NCI-H2081 treated with DMSO at 0.1 percent for 48 hours (cell line): ENCODE measurements at places on chromosomes 16 and 17.

GRCh38 chr17:42311240-42312034 is 23.1 kb downstream of the STAT5A start:
- DNase-seq, result no peak

DNA sequence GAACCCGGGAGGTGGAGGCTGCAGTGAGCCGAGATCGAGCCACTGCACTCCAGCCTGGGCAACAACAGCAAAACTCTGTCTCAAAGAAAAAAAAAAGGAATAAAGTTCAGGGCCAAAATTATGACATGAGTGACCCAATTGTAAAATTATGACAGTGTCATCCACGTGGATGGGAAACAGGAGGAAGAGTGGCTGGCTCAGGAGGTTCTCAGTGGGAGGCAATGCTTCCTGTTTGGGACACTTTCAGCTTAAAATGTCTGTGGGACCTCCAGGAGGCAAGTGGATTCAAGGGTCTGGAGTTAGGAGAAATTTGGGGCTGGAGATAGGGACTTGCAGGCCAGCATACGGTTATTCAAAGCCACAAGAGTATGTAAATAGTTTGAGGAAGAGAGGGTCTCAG is 8.0 kb upstream of the STX4 start:
- no peak for DNase-seq

GRCh38 chr17:42062681-42063080 is 12.3 kb upstream of the C17orf113 start:
- no peak for DNase-seq

- no peak for DNase-seq
Observed at GRCh38 chr16:3074860-3075522, 9.6 kb downstream of the IL32 start.

DNA sequence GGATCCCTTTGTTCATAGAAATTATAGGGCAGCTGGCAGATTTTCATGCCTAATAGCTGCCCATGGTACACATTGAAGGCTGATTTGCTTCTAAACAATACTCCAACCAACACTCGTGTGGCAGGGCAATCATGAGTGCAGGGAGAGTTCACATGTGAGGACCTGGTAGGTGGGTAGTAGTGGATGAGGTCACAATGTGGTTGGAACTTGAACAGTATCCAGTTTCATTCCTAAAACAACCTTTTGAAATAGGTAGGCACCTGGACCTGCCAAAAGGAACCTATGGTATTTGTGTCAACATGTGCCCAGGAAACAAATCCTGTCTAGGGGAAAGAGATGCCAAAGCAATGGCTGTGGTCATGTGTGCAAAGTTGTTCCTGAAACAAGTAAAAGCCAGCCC is 32.8 kb downstream of the CCL4 start:
- DNase-seq, result no peak

GRCh38 chr17:65278050-65278819 is 141.1 kb downstream of the RGS9 start:
- no peak for DNase-seq

- no peak for DNase-seq
Observed at GRCh38 chr17:59643159-59644140, 23.8 kb downstream of the CLTC start.

GRCh38 chr17:18141210-18141803 is 32.8 kb downstream of the MYO15A start:
- DNase-seq, result no peak

GRCh38 chr17:32862940-32863339 is 14.0 kb downstream of the MYO1D start:
- no peak for DNase-seq

DNA sequence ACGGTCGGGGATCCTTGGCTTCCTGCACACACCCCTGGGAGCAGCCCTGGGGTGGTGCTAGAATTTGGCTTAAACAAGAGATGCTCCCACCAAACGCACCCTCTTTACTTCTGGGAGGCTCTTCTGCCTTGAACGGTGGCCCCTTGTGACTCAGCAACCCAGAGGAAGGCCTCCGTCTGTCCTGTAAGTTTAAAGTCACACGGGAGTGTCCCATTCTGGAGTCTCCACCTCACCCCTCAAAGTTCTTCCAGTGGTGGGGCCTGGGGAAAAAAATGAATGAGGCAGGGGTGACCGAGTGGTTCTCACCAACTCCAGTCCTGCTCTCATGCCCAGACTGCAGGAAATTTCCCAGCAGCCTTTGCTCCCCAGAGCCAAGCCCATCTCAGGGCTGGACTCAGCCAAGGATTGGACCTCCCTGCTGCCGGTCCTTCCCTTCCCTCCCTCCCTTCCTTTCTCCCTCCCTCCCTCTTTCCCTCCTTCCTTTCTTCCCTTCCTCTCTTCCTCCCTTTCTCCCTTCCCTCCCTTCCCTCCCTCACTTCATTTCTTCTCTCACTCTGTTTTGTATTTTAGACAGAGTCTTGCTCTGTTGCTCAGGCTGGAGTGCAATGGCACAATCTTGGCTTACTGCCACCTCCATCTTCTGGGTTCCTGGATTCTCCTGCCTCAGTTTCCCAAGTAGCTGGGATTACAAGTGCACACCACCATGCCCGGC is 11.4 kb downstream of the ITGAD start:
- DNase-seq, result no peak

DNA sequence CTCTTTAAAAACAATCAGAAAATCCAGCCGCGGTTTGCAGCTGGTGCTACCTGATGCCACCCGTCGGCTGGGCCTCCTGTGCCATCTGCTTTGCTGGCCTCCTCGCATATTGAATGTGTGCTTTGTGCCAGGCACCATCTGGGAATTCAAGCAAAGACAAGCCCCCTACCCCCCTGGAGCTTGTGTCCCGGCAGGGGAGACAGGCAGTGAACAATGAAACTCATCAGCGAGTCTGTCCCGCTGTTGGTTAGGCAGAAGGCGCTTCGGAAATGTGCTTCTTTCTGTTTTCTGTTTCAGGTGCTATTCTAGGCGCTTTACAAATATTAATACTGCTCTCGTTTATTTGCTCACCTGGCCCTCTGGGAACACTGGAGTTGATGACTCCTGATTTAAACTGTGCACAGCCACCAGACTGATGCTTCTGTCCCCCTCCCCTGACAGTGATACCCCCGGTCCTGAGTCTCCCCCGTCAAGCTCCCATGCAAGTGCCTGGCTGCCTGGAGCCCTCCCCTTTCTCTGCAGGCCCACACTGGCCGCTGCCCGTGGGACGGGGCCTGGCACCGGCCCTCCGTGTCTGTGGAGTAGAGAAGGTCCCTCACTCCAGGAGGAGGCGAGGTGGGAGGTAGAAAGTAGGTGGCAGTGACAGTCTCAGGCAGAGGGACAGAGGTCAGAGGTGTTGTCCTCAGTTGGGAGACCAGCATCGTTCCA is 126.1 kb upstream of the PLCG2 start:
- DNase-seq, result peak; percentile 90

DNA sequence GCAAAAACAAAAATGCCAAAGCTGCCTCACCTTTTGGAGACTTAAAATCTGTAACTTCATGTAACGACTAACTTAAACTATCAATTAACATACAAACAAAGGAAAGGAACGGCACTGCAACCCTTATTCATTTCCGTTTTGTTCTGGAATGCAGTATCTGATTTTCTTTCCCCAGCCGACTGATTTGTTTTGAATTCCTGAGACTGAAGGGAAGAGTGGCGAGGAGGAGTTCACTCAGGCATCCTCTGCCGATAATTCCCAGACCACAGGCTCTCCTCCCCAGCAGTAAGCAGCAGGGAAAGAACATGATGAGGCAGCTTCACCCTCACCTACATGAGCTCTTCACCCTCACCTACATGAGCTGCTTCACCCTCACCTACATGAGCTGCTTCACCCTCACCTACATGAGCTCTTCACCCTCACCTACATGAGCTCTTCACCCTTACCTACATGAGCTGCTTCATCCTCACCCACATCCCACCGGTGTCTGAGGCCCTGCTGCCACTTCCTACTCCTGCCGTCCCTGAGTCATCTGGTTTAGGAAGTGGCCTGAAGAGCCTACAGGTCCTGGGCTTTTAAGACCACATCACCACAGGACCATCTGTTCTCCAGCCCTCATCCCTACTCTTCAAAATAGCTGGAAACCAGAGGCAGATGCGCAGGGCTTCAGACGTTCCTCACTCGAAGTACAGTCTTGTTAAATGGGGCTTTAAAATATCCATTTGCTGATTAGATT is 168.0 kb upstream of the RPH3AL start:
- DNase-seq, result no peak

DNA sequence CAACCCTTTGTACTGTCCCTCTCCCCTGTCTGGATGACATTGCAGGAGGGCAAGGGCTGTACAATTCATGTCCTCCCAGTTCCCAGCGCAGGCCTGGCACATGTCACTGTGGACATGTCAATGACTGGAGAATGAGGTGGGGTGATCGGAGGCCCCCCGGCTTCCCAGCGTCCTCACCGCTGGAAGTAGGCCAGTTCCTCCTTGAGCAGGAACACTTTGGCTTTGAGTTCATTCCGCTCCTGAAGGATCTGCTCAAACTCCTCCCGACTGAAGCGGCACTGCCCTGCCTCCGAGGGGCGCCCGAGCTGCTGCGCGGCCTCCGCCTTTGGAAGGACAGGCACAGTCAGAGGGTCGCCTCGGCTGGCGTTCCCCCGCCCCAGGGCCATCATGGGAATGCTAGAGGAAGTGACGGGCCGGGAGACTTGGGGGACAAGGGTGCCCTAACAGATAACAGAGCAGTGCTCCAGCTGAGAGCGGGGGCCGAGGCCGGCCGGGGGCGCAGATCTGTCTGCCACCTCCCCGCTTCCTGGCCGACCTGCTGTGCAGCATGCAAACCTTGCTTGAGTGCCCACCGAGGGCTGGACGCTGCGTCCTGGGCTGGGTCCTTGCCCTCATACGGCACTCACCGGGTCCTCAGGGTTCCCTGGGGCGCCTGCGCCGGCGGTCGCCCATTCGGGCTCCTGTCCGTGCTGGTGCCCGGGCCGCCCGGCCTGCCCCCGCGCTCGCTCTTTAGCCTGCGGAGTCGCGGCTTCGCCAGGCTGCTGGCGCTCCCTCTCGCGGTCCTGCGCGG is 1.3 kb downstream of the RILP start:
- no peak for DNase-seq

GRCh38 chr17:44197980-44198720 is 1.5 kb downstream of the ATXN7L3 start:
- DNase-seq, result no peak

DNA sequence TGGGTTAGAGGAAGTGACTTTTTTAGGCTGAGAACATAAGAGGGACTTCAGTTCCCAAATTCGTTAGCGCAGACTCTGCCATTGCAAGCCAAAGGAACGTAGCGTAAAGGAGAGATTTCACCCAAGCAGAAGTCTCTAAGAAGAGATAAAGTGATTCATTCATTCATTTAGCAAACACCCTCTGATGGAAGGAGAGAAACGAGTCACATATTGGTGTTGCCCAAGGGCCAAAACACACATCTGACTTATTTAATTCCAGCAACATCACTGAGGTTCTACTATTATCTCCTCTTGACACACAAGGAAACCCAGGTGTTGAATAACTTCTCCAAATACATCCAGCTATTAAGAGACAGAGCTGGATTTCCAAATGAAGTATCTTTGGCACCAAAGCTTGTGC is 85.7 kb upstream of the CACNG3 start:
- no peak for DNase-seq

DNA sequence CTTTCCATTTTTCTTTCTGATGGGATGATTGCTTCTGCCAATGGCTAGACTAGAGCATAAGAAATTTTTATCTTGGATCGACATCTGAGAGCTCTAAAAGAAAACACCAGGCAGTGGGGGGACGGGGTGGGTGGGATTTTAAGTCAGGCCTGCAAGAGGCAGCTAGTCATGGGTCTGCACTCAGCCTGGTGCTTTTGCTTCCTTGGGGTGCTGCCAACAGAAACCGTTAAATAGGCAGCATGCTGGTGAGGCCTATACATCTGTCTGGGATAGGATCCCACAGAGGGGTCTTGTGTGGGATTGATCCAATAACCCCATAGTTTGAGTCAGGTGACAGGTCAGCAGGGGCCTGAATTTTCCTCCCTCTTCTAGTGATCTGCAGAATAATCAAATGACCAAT is 26.9 kb downstream of the ZNRF1 start:
- DNase-seq, result no peak

- DNase-seq, result no peak
Observed at GRCh38 chr17:2398655-2399571, 1.9 kb downstream of the MNT start.

GRCh38 chr16:55477736-55478135 is 1.3 kb upstream of the MMP2 start:
- DNase-seq, result no peak

DNA sequence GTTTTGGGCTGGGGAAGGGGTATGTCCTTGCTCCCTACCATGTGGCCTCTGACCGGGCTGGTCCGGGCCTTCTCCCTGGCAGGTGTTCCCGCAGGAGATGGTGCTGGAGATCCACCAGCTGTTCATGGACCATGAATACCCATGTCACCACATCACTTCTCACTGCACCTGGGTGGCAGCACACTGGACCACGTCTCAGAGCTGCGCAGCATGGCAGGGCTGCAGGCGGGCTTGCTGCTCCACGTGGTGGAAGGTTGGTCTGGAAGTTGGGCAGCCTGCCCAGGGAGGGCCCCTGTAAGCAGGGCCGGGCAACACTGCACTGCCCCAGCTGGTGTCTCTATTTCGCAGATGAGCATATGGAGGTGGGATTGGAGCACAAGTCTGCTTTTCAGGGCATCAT is 169.5 kb upstream of the ZNF267 start:
- DNase-seq, result no peak

DNA sequence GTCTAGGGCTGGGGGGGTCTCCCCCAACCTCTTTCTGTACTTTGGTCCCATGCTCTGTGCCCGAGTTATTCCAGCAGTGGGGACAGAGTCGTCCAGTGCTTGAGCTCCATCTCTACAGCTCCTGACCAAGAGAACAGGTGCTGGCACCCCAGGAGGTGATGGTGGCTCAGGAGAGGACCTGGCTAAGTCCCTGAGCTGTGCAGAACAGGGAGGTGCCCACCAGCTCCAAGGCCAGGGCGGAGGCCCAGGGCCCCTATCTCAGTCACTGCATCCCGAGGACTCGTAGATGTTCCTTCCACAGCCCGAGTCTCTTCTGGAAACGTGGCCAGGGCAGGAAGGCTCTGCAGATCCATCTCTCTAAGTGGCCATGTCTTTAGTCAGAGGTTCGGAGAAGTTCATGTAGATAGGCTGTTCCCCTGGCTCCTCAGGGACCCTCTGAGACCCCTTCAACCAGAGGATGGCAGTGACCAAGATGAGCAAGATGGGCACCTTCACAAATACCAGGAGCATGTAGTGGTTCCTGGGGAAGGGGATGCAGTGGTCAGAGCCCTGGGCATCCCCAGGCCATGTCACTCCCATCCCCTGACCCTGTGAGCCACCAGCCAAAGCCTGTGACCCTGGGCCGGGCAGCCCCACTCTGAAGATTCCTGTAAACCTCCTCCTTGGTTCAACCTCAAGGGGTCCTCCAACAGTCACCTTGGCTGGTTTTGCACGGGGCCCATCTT is 8.7 kb downstream of the CD300LB start:
- no peak for DNase-seq

DNA sequence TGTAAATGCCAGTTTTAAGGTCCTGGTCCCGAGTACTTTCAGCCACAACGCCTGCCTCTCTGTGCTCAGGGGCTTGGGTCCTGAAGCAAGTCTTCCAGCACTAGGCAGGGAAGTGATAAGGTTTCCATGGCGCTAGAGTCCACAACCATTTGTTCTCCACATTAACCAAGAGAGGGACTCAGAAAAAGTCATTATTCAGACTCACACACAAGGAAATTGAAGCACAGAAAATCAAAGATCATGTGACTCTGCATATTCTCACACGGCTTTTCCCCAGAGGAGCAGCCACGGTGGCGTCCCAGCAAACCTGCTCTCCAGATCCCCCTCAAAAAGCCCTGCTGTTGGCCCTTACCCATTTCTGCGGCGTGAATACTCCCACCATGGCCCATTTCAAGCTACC is 9.7 kb downstream of the ENPP7 start:
- DNase-seq, result no peak

- no peak for DNase-seq
Observed at GRCh38 chr16:34802848-34803599, 1343.6 kb downstream of the TP53TG3F start.

GRCh38 chr17:39738568-39738901 is 797 bp downstream of the GRB7 start:
- DNase-seq, result no peak
